ENCODE measurements at places on chromosomes 2 and 18.
A peak's percentile ranks its signal among the peaks of the same experiment; 100 is the strongest.

GRCh38 chr2:66436581-66437001, 1.7 kb downstream of the MEIS1 start:
- no peak for DNase-seq

DNA sequence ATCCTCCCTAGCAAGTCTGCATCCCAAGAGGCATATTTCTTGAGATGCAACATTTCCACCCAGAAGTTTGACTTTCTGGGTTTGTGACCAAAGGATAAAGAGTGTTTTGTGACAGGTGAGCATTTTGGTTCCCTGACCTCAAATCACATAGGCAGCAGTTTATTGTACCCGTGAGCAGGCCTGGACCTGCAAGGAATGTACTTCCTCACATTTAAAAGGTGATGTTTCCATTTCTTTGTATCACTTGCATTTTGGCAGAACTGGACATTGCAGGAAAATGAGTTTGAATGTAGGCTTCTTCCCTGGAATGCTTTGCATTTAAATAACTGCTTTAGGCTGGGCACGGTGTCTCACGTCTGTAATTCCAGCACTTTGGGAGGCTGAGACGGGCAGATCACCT, 160.7 kb downstream of the ALPK2 start:
- peak; percentile 10 for DNase-seq

GRCh38 chr2:140892436-140892835, 1238.4 kb downstream of the LRP1B start:
- peak; percentile 3 for DNase-seq

- DNase-seq = no peak
These were observed 19.7 kb upstream of the SFXN5 start for GRCh38 chr2:73091164-73091563.

DNA sequence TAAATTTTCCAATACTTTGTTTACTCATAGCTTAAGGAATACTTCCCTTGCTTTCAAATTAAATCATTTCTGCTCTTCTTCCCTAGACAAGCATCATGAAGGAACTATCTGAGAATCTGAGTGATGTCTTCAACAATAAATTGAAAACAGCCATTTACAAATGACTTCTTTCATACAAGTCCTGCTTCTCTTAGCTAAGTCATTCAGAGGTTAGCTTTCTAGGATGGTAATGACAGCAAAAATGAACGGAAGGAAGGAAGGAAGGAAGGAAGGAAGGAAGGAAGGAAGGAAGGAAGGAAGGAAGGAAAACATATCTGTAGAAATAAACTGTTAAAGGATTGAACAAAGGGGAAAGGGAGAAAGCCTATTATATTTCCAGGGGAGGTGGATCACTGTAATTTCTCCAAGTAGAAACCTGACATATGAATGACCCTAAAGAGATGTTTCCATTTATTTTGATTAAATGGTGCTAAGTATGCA, 335.0 kb upstream of the KYNU start:
- no peak for DNase-seq

DNA sequence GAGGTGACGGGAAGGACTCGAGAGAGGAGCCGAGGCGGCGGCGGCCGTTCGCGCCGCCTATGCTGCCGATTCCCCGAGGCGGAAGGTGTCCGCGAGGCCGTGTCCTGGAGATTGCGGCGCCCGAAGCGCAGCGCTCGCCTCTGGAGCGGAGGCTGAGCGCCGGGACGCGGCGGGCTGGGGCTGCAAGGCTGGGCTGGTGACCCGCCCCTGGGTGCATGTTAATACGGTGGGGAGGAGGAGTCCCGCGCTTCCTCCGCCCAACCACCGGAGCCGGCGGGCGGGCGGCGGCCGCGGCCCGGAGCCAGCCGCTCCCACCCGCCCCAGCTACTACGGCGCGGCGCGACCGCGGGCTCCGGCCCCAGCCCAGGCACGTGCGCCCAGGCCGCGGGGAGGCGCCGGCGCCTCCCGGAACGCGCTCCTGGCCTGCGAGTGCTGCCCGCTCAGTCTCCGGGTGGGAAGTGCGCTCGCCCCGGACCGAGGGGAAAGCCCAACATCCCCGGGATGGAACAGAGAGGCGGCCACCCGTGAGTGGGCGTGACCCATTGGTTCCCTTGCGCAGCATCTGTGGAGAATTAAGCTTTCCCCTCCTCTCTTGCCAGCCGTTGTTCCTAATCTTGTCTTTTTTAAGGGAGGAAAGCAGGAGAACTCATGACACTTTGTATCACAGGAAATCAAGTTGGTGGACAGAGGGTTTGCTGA, at the start of gene DLGAP1:
DLGAP1 (minus strand) TSS at position 195 of the 699 bp plus-strand sequence.
- no peak for DNase-seq

- no peak for DNase-seq
These were observed 149.9 kb downstream of the GFPT1 start for GRCh38 chr2:69237070-69237670.

Data from RWPE1 (cell line).